Bronchus fibroblast of lung (primary cell): ENCODE measurements at places on chromosomes 7 and 10. TPM values are rescaled to one million over a fixed set of nuclear protein-coding genes. Genes with fewer than 3 reads are reported as not detected.

The SLC16A9 gene
- total RNA-seq, result 1.3 and 2.0 TPM in 2 replicates

The FAM25A gene
- total RNA-seq, result not detected in 2 replicates

The SEMA3D gene
- total RNA-seq, result 0.15 and 0.50 TPM in 2 replicates

The FGFBP3 gene
- 1.3 and 2.2 TPM in 2 replicates for total RNA-seq

The SH2B2 gene
- total RNA-seq, result 2.5 TPM in 2 replicates

The MMD2 gene
- total RNA-seq, result not detected in 2 replicates

The PLXDC2 gene
- 3.9 and 4.9 TPM in 2 replicates for total RNA-seq

The FAM25G gene
- total RNA-seq, result not detected in 2 replicates

The GBX1 gene
- not detected in 2 replicates for total RNA-seq

The CDHR1 gene
- total RNA-seq, result under 0.01 TPM in 2 replicates

The WIPF3 gene
- under 0.01 TPM in 1 of 2 replicates, not detected in the other for total RNA-seq

The CACNB2 gene
- total RNA-seq, result 2.2 and 2.7 TPM in 2 replicates

The GHRHR gene
- not detected in 2 replicates for total RNA-seq

The TMEM130 gene
- total RNA-seq, result 0.15 and 0.17 TPM in 2 replicates

The ANXA8L1 gene
- not detected in 2 replicates for total RNA-seq
